ENCODE measurements at places on chromosomes 13 and 19.
A peak's percentile ranks its signal among the peaks of the same experiment; 100 is the strongest.

DNA sequence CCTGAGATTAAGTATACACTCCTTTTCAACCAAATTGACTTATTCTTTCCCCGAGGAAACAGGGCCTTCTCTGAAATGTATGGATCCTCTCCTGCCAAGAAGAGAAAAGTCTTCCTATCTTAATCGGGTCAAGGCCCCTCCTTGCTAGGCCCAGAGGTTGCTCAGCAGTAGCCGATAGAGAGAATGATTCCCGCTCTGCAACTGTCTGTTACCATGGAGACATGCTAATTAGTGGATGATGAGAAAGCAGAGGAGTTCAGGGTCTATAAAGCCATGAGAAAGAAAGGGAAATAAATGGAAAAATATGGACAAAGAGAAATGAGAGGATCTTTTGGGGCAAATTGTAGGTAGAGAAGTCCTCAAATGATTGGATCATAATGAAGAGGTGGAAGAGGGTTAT lies 103.5 kb downstream of the POU4F1 start:
- DNase-seq, result no peak

- no peak for DNase-seq
These were observed 18.6 kb upstream of the POSTN start for GRCh38 chr13:37617173-37617572.

DNA sequence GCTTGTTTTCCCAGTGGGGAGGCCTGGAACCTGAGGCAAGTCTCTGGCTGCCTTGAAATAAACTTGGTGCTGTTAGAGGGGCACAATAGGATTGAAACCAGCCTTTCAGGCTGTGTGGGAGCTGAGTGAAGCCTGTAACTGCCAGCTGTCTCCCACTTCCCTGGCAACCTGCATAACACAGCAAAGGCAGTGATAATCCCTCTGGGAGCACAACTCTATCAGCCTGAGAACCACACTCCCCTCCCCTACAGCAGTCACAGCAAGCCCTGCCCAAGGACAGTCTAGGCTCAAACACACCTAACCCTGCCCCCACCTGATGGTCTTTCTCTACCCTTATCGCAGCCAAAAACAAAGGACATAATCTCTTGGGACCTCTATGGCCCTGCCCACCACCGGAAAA lies 683.8 kb upstream of the ATXN8OS start:
- no peak for DNase-seq

DNA sequence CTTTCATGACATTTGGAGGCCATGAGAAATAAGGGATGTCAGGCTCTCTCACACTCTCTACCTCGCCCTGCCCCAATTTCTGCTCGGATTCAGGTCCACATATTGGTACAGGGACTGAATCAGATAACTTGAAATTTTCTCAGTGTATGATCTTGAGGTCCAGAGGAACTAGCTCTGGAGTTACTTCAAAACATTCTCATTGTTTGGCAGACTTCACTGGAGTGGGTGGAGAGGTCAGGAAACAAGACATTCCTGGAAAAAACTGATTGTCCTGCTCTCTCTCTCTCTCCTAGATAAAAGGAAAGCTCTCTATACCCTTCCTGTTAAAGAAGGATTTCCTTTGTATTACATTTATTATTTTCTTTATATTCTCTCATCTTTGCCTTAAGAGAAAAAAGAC lies 428.1 kb upstream of the DACH1 start:
- no peak for DNase-seq

DNA sequence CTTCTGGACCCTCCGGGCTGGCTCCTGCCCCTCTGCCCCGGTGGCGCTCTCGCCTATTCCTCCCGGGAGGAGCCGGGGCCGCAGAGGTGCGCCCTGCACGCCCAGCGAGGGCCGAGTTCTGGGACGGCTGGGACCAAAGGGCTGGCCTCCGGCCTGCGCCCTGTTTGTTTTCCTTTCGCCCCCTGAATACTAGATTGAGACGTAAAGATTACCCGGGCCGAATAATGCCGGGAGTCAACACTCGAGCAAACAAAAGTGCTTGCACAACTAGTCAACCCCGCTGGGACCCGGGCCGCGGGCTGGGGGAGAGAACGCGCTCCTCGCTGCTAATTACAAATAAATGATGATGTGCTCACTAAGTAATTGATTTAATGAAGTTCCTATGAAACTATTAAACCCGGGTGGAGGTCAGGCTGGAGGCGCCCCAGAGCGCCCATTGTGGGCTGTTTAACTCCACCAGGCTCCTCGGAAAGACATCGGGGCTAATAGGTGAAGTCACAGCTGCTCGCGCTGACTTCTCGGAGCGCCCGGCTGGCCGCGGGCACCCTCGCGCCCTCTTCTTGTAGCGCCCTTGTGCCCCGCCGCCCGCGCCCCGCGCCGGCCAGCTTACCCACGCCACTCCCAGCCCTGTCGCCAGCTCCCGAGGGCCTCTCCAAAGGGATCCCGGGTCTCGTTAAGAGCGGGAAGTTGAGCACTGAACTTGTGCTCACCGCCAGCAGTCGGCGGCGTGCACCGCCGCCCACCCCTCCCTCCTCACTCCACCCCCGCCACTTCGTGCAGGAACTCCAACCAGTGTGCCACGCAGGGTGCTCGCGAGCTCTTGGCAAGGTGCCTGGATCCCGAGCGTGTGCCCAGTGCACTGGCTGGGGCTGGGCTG lies 14.9 kb downstream of the ZIC5 start:
- DNase-seq, result no peak

GRCh38 chr13:93499991-93500390 lies 273.4 kb downstream of the GPC6 start:
- no peak for DNase-seq

- DNase-seq, result no peak
These were observed 11.8 kb upstream of the LILRA2 start for GRCh38 chr19:54561840-54562239.

DNA sequence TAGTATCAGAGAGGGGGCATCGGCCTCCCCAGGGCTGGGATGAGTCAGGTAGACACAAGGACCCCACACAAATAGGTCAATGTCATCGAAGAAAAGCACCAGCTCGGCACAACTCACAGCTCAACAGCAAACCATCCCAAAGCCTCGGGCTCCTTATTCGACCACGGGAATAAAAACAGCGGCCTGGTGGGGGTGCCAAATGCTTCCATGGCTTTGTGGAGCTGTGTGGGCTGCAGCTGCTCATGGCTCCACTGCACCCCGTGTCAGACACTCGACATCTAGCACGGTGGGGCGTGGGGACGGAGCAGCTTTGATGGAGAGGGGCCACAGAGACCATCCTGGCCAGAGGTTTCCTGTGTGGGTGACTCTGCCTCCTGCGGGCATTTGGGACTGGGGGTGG lies 212.5 kb upstream of the SOX1 start:
- no peak for DNase-seq

DNA sequence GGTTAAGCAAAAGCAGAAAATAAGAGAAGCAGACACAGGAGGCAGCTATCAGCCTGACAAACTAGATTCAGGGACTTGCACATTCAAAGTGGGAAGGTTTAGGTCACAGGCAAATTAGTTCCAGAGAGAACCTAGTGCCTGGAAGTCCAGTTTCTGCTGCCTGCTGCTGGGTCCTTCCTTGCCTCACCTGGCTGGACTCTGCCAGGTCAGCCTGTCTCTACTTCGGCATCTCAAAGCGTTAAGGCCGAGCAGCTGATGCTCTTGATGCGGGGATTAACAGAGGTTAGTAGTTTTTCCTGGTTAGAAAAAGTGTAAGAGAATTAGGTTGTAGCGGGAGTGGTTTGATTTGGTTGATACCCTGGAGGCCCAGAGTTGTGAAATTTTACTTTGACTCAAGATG lies 52.0 kb downstream of the KLF5 start:
- DNase-seq, result no peak

DNA sequence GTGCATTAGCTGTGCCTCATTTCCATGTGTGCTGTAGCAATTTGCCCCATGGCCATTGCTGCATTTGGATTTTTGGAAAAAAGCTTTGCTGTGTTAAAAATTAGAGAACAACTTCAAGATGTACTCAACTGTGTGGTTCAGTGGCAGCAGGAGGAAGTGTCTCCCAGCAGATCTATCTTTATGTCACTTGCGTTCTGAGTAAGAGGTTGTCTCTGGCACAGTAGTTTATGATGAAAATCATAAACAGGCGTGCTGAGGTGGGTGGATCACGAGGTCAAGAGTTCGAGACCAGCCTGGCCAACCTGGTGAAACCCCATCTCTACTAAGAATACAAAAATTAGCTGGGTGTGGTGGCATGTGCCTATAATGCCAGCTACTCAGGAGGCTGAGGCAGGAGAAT lies 29.0 kb upstream of the RNF17 start:
- DNase-seq, result no peak

- no peak for DNase-seq
These were observed 27.8 kb upstream of the IGFL4 start for GRCh38 chr19:46068345-46069258.

DNA sequence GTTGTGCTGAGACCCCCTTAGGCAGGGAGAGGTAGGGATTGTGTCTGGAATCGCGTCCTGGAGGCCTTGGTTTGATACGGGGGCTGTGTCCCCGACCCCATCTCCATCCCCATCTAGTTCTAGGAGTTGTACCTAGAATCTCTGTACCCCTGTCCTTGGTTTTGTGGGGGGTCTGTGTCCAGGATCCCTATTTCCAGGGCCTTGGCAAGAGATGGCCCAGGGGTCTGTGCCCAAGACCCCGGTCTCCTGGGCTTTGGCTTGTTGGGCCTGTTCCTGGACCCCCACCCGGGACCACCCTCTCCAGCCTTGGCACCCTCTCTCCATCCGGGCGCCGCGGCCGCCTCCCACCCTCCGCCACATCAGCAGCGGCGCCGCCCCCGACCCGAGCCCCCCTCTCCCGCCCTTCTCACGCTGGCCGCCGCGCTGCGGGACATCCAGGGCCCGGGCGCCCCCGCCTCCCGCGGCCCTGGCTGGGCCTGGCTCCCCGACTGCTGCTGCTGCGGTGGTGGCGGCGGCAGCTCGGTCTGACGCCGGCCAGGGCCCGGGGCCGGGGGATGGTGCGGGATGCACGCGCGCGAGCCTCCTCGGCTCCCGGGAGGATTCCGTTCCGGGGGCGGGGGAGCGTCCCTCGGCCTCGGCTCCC lies at the start of gene NUMBL:
NUMBL (minus strand) TSS at position 602 of the 643 bp plus-strand sequence; CDS start at position 434, 168 bp downstream.
- no peak for DNase-seq

GRCh38 chr13:30696278-30697176 lies 38.8 kb upstream of the ALOX5AP start:
- peak; percentile 44 for DNase-seq

- no peak for DNase-seq
These were observed 451.4 kb downstream of the ITGBL1 start for GRCh38 chr13:101903890-101904289.

DNA sequence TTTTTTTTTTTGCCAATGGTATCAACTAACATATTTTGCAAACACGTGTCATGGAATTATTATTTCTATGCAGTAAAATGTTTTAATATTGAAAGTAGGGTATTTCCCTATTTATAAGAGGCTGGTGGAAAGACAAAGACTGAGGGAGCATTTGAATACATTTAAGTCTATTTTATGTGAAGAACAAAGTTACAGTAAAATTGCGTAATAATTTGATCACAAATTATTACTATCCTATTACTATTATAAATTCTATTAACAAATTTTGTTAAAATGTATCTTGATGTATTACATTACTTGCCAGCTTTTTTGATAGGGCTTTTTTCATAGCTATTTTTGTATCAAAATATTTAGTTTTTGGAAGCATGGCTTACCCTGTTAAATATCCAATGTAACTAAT lies 58.4 kb downstream of the GPC5 start:
- no peak for DNase-seq

DNA sequence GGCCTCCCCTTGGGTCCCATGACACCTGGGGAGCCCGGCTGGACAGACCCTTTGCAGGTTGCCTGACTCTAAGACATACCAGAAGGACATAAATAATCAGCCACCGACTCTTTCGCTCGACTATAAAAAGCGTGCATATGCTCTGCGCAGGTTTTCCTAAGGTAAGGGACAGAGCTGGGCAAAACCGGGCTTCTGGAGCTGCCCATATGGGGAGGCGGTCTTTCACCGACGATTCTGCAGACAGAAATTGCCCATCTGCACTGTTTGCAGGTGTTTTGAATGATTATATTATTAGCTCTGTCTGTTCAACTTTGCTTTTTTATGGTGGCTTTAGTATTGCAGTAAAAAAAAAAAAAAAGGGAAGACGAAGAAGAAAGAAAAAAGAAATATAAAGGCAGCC lies 347.2 kb downstream of the TSHZ3 start:
- DNase-seq, result no peak

- no peak for DNase-seq
These were observed 515.0 kb downstream of the TBC1D4 start for GRCh38 chr13:74966814-74967424.

- DNase-seq, result peak; percentile 54
These were observed 9.2 kb upstream of the ATP12A start for GRCh38 chr13:24670961-24671381.

DNA sequence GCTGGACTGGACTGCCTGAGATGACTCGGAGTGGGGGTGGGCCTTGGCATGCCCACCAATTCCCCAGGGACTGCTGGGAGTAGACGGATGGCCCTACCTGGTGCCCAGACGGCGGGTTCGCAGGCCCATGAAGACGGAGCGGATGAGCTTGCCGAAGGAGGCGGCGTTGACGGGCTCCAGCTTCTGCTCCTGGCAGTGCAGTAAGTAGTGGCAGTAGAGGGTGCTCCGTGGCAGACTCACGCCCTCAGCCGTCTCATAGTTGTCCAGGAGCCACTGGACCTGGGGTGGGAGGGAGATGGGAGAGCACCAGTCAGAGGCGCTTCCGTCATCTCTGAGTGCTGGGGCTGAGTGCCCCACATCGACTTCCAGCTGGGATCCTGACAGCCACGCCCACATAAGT lies 17.6 kb downstream of the DCAF15 start:
- no peak for DNase-seq

Data from GM12865 (cell line).